ENCODE measurements at places on chromosomes 13 and 19. TPM values are rescaled to one million over a fixed set of nuclear protein-coding genes. Genes with fewer than 3 reads are reported as not detected.
A peak's percentile ranks its signal among the peaks of the same experiment; 100 is the strongest.

Gene IRS2
- total RNA-seq: 46.7 TPM

GRCh38 chr13:49220856-49221589 is 885 bp downstream of the MLNR start:
- no peak for DNase-seq

DNA sequence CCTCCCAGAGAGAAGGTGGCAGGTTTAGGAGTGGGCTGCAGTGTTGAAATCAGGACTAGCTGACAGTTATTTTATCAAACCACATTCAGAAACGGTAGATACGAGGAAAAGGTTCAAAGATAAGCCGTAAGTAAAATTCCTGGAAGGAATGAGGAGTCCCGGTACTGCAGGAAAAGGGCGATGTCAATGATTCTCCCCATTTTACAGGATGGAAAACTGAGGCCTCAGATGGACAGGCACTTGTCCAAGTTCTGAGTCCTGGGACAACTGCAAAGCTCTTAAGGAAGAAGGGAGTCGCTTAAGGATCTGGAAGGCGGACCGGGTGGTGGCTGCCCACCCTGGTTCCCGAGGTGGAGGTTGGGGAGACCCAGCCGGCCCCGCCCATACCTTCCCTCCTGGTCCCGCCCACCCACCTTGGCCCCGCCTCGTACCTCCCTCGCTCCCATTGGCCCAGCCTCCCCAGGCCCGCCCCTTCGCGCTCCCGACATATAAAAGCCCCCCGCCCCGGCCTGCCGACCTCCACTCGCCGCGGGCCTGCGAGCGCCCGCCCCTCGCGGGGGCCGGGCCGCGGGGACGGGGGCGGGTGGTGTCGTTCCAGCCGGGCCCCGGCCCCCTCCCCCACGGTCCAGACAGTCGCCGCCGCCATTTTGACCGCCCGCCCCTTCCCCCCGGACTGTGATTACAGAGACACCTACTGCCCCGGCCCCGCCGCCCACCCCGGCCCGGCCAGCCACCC is 603 bp downstream of the RFX1 start:
- DNase-seq: peak; percentile 67

GRCh38 chr13:35225159-35225558 is 251.3 kb downstream of the MAB21L1 start:
- no peak for DNase-seq

GRCh38 chr19:40493778-40494177 is 27.0 kb downstream of the SPTBN4 start:
- DNase-seq: no peak

DNA sequence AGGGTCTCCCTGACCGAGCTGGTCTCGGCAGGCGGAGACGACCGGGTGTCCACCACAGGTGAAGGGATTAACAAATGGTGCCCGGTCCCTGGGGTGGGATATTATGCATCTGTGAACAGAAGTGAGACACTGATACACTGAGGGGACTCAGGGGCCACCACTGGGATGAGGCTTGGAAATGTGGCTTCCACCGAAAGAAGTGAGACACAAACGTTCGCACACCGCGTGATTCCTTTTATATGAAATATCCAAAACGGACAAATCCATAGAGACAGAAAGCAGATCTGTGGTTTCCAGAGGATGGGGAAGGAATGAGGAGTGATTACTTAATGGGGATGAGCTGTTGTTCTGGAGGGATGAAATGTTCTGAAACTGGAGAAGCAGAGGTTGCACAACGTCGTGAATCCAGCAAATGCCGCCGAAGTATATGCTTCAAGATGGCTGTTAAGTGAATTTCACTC is 47.5 kb downstream of the C13orf46 start:
- peak; percentile 95 for DNase-seq

Gene CYP2A13
- not detected for total RNA-seq

Gene ZNF331
- 12.6 TPM for total RNA-seq

- no peak for DNase-seq
Measured at GRCh38 chr13:98524793-98525192, 52.1 kb downstream of the STK24 start.

Gene KCNRG
- total RNA-seq: 1.2 TPM

- no peak for DNase-seq
Measured at GRCh38 chr13:100789968-100790367, 115.4 kb upstream of the TMTC4 start.

Gene IL11
- 1.7 TPM for total RNA-seq
